CD4-positive, alpha-beta T cell treated with Interleukin-10 for 1 hour (primary cell): ENCODE measurements at places on chromosomes 7 and 10.

GRCh38 chr7:79241288-79242060 lies 212.0 kb downstream of the MAGI2 start:
- DNase-seq, result no peak

DNA sequence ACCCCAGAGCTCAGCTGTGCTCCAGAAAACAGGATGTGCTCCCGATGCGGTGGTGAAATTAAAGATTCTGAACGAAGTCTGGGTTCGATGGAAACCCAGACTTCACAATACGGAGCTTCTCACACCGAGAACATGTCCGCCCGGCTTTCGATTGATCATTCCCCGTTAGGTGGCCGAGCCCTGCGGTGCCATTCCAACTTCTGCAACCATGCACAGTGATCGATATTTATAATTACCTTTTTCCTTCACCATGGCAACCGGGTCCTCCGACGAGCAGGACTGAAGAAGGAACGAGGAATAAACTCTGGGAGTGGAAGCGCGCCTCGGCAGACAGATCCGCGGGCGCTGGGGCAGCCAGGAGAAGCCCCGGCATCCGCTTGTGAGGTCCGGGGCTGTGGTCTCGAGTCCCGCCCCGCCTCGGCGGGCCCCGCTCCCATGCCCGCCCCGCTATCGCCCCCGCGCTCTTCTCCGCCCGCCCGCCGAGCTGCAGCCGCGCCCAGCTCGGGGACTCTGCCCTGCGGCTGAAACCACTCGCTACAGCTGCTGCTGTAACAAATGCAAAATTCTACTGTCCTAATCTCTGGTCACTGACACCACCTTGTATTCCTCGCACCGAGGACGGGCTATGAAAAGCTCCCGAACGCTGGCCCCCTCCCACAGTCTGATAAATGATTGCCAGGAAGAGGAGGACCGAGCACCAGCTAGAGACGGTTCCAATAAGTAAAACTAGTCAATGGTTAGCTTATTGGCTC lies 26.2 kb downstream of the ABLIM1 start:
- peak; percentile 5 for DNase-seq

DNA sequence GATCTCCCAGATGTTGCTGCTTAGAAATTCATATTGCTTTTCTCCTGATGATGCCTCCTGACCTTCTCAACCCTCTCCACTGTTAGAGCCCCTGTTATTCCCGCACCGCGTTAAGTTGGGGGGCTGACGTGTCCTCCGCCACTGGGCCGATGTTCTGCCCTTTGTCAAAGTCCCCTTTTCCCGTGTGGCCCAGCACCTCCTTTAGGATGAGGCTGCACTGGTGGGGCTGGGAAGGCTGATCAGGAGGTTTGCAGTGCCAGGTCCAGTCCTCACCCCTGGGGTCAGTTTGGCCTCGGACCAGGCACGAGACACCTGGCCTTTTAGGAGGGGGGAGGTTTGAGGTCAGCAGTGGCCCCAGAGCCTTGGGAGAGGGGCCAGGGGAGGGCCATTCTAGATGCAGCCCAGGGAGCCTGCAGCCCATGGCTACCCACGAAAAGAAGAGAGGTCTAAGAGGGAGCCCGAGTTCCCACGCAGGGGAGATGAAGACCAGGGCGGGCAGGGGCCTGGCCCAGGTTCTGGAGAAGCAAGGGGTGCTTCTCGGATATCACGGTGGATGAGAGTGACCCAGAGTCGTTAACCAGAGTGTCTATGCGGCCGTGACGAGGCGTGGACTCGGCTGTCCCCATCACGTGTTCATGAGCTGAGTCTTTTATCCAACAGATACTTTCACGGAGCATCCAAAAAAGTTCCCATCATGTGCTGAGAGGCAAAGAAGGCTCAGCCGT lies 150.4 kb downstream of the DNAJB6 start:
- no peak for DNase-seq

GRCh38 chr10:59668096-59668495 lies 41.6 kb downstream of the SLC16A9 start:
- DNase-seq, result no peak

- DNase-seq, result no peak
Observed at GRCh38 chr10:30116041-30116491, 56.7 kb upstream of the JCAD start.

- DNase-seq, result no peak
Observed at GRCh38 chr10:51620131-51620530, 79.3 kb downstream of the CSTF2T start.

DNA sequence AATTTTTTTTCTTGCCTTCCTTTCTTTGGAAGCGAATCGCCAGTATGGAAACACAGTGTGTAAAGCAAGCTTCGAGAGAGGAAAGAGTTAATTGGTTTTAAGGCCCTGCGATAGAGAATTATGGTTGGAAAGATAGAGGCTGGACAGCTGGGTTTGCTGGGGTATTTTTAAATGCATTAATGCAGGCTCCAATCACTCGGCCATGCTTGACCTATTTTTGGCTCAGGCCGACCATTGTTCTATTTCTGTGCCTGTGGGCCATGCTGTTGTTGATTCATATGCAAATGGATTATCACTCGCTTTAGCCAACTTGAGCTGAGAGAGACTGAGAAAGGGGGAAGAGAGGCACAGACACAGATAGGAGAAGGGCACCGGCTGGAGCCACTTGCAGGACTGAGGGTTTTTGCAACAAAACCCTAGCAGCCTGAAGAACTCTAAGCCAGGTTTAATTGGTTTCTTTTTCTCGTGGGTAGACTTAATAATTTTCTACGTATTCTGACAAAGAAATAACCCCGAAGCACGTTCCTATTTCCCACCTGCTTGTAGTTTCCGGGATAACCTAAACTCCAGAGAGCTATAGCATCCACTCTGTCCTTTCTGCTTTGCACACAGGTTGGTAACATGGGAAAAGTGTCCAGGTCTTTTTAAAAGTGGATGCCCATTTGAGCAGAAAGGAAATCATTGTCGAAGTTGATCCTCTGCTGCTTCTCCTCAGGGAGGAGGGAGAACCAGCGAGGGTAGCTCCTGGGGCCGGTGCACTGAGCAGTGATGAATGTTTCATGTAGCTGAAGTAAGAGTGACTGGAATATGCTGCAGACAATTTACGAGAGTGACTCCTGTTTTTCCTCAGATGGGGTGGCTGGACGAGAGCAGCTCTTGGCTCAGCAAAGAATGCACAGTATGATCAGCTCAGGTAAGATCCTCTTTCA lies at the start of gene HDAC9:
TSS of gene HDAC9 (plus strand) at position 338 of the 929 bp plus-strand sequence. CDS start at position 892, 554 bp downstream.
- DNase-seq, result no peak

DNA sequence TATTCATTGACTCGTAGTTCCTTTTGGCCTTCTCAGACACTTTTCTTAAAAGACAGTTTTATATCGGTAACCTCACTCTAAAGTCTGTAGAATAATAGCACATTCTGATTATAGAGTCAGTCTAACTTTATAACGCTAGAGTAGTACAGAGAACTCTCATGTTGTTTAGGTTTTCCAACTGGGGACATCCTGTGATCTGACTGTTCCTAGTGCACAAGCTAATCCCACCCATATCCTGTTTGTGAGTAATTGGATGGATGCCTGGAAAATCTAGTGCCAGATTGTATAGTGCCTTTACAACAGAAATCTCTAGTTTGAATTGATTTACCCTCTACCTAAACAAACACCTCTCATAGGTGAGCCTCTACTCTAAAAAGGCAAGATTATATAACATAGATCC lies 107.4 kb downstream of the ZEB1 start:
- DNase-seq, result no peak

DNA sequence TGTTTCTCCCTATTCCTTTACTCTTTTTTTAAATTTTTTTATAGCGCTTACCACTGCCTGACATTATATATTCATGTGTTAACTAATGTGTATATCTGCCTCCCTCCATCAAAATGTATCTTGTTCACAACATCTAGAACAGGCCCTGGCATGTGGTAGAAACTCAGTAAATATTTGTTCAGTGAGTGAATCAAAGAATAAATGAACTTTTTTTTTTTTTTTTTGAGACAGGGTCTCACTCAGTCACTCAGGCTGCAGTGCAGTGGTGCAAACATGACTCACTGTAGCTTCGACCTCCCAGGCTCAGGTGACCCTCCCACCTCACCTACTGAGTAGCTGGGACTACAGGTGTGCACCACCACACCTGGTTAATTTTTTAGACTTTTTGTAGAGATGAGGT lies 7.5 kb upstream of the CALD1 start:
- no peak for DNase-seq

GRCh38 chr7:134254311-134254710 lies 62.4 kb downstream of the SLC35B4 start:
- DNase-seq, result no peak

DNA sequence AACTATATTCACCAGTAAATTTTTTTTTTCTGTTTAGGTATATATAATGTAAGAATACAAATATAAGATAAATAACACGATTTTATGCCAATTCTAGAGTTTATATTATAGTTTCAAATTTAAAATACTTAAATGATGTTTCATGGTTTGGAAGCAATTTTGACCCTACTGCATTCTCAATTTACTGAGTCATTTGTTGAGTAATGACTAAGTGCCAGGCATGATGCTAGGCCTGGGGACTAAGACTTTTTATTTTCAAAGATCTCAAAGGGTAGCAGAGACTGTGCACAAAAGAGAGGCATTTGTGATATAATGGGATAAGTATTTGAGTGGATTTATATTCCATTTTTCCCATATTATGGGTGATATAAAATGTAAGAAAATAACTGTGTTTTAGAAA lies 78.9 kb upstream of the SMIM30 start:
- DNase-seq, result no peak

GRCh38 chr10:93434991-93435491 lies 47.1 kb downstream of the MYOF start:
- DNase-seq, result no peak

GRCh38 chr10:124904796-124905195 lies 37.1 kb upstream of the ZRANB1 start:
- no peak for DNase-seq

- DNase-seq, result no peak
Observed at GRCh38 chr10:1119027-1119426, 62.8 kb downstream of the WDR37 start.

DNA sequence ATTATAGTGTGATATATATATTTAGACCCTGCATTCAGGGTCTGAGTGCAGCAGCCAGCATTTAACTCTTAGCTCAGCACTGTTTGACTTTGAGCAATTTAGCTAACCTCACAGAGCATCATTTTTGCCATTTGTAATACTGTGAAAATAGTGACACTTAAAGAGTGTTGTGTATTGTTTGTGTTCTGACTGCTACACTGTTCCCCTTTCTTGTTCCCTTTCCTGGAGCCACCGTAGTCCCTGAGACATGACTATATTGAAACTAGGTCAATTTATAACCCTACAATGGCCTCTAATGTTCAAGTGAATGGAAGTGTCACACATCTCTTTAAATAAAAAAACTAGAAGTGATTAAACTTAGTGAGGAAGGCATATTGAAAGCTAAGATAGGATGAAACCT lies 20.3 kb upstream of the CD36 start:
- no peak for DNase-seq

GRCh38 chr10:62907470-62908212 lies 91.5 kb upstream of the EGR2 start:
- DNase-seq, result no peak

DNA sequence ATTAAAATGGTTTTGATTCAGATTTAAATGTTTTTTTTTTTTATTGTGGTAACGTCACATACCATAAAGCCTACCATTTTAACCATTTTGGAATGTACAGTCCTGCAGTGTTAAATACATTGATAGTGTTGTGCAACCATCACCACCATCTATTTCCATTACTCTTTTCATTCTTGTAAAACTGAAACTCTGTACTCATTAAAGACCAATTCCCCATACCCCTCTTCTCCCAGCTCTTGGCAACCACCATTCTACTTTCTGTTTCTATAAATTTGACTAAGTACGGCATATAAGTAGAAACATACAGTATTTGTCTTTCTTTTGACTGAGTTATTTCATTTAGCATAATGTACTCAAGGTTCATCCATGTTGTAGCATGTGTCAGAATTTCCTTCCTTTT lies 96.2 kb downstream of the EXOC4 start:
- no peak for DNase-seq

DNA sequence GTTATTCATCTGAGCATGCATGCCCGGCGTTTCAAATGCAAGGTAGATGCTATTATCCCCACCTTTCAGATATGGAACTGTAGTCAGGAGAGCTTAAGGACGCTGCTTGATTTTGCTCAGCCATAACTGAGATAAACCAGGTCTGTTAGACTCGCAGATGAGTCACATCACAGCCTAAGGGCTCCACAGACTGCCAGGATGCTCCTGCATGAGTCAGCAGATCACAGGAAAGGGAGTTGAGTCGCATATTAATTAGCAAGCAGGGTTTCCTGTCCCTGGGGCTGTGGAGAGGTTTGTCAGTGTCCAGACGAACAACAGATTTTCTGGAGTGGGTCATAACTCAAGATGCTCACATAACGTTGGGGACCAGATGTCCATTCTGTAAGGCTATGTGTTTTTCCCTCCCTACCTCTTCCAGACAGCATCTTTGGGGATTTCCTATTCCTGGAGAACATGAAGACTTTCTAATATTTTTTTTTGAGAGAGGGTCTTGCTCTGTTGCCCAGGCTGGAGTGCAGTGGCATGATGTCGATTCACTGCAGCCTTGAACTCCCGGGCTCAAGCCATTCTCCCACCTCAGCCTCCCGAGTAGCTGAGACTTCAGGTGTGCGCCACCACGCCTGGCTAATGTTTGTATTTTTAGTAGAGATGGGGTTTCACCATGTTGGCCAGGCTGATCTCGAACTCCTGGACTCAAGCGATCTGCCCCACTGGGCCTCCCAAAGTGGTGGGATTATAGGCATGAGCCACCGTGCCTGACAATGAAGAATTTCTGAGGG lies 36.7 kb downstream of the PFKFB3 start:
- peak; percentile 43 for DNase-seq

DNA sequence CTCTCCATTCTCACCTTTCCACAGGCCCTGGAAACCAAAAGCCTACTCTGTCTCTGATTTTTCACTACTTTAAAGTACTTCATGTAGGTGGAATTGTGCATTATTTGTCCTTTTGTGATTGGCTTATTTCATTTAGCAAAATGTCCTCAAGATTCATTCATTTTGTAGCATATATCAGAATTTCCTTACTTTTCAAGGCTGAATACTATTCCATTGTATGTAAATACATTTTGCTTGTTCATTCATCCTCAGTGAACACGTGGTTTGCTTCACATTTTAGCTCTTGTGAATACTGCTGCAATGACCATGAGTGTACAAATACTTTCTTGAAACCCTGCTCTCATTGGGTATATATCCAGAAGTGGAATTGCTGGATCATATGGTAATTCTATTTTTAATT lies 8.8 kb downstream of the C1GALT1 start:
- no peak for DNase-seq

GRCh38 chr7:112749775-112750174 lies 40.4 kb downstream of the TMEM168 start:
- no peak for DNase-seq

GRCh38 chr10:88958721-88959120 lies 6.1 kb upstream of the ACTA2 start:
- DNase-seq, result no peak

DNA sequence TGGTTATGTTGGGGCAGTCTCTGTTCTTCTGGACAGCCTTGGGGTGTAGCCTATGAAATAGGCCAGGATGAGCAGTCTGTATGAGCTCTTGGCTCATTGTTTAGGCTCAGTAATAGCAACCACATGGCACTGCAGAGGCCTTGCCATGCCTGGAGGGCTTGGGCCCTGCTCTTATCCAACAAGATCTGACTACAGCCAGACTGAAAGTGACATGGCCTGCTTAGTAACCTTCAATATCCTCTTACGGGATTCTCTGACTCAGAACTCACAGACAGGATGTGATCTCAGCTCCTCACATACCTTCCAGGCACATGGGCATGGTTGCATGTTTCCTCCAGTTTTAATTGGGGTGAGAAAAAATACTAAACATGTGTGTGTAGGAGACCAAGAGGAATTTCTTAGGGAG lies 289.3 kb downstream of the PTEN start:
- DNase-seq, result peak; percentile 28

GRCh38 chr7:31494421-31494820 lies 19.5 kb upstream of the ITPRID1 start:
- no peak for DNase-seq
